ENCODE measurements at places on chromosomes 1 and 21.

DNA sequence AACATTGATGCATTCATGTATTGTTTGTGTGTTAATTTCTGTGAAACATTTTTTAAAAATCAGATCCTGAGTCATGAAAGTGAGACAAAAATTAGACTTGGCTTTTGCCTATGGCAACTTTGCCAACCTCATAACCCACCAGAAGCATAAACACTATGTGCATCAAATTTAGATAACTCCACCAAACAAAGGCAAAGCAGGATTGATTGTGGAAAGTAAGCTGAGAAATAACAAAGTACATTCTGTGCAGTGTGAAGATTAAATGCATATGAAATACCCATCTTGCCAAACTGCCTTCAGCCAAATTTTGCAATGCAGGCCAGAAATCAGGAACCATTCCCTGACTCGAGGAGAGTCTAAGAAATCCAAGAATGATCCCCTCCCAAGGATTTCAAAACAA lies 493.4 kb downstream of the AJAP1 start:
- DNase-seq: no peak

GRCh38 chr1:245485996-245486395 lies 331.2 kb downstream of the KIF26B start:
- DNase-seq: no peak

GRCh38 chr1:119729044-119729443 lies 17.3 kb downstream of the PHGDH start:
- DNase-seq: no peak

GRCh38 chr1:199482426-199482825 lies 545.1 kb upstream of the NR5A2 start:
- no peak for DNase-seq

GRCh38 chr1:84849357-84849975 lies 43.5 kb downstream of the LPAR3 start:
- DNase-seq: no peak

All from naive B cell (primary cell).